ENCODE measurements at places on chromosomes 11 and 22.

GRCh38 chr22:39482768-39483167 lies 19.3 kb upstream of the MIEF1 start:
- no peak for DNase-seq

- DNase-seq: no peak
These were observed 62.2 kb upstream of the VPREB1 start for GRCh38 chr22:22182218-22182989.

GRCh38 chr11:102302241-102302640 lies 15.0 kb upstream of the BIRC3 start:
- DNase-seq: no peak

- DNase-seq: no peak
These were observed 44.6 kb upstream of the SORL1-AS1 start for GRCh38 chr11:121497176-121497998.

DNA sequence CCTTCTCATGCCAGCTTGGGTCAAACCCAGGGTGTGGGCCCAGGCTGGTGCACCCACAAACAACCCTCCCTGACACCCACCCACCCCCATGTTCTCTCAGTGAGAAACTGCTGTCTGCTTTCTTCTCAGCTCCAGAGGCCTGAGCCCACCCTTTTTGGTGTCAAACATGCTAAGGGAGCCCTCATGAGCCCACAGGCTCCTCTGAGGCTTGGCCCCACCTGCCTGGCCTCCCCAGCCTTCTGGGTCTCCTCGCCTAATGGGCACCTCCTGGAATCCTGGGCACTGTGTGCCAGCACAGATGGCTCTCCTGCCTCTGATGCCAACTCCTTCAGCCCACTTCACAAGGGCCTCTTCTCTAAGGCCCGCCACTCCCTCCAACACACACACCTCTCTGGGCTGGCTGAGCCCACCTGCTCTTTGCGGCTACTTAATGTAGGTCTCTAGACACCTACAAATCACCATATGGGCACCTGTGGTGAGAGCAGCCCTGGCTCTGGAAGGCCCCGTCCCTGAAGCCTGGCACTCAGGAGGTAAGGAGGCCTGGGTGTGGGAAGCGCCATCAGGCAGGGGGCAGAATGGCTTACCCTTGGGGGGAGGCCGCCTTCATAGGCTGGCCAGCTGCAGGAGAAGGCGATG lies 4.4 kb downstream of the NAGA start:
- DNase-seq: no peak

DNA sequence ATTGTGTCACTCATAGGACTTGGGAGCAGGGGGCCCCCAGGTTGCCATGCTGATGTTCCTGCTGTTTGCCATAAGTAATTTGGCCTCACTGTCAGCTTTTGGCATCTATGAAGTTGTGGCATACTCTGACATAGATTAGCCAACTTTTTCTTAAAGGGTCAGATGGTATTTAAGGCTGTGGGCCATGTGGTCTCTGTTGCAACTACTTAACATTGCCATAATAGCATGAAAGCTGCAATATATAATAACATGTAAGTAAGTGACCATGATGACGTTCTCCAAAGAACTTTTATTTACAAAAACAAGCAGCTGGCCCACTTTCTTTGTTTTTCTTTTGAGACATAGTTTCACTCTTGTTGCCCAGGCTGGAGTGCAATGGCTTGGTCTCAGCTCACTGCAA lies 2.2 kb upstream of the TMEM216 start:
- DNase-seq: no peak

- DNase-seq: no peak
These were observed 4.6 kb upstream of the CCDC188 start for GRCh38 chr22:20155330-20156041.

- no peak for DNase-seq
These were observed 51.4 kb upstream of the ANO1 start for GRCh38 chr11:70026726-70027125.

DNA sequence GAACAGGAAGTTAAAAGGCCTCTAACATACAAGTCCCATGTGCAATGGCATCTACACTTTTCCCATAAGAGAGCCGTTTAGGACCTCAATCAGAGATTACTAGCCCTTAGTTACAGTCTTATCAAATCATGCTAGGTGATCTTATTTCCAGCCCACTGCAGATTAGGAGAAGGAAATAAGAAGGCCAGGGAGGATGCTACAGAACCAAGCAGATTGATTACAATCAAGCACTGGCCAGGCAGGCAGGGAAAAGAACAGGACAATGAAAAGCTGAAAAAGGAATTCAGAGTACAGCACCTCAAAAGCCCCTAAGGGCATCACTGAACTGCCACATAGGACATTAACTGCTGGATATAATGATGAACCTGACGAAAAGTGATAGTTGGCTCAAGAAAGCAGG lies 73.0 kb downstream of the CLPB start:
- no peak for DNase-seq

GRCh38 chr11:109582470-109582869 lies 160.5 kb downstream of the C11orf87 start:
- no peak for DNase-seq

DNA sequence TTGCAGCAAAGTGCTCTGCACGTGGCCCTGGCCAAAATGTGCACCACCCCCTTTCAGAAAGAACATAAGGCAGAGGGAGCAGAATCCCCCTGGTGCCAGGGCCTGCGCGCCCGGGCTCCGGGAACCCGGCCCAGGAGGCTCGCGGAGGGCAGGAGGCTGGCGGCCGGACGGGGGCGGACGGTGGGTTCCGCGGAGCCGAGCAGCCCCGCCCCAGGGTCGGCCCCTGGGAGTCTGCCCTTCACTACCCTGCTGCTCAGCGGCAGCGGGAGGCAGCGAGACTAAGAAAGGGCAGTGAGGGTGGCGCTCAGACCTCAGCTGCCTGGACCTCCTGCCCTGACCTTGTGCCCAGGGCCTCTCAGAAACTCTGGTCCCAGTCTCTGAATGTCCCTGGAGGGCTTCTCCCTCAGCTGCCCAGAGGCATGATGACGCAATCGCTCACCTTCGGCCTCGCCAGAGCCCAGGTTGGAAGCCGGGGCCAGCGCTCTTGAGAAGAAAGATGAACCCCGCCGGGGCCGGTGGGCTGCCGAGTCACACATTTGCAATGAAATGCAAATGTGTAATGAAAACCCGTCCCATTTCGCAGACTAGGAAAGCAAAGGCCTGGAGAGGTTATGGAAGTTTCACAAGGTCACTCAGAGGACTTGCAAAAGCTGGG lies 1.1 kb upstream of the CLMP start:
- DNase-seq: no peak

DNA sequence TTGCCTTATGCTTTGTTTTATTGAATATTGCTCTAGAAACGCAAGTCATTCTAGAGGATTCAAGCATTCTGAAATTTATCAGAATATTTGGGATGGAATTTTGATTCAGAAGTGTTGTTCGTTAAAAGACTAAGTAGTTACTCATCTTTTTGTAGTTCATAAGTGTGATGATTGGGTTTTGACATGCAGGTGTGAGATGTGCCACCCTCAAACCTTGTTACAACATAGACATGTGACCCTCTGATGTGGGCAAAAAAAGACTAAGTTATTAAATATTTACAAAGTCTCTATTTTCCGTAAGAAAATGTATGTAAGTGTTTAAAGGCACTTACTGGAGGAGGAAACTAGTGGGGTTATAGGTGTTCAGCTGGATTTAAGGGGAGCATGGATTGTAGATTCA lies 8.9 kb downstream of the YWHAH start:
- DNase-seq: no peak

- DNase-seq: no peak
These were observed 132.4 kb upstream of the CHORDC1 start for GRCh38 chr11:90355200-90355599.

DNA sequence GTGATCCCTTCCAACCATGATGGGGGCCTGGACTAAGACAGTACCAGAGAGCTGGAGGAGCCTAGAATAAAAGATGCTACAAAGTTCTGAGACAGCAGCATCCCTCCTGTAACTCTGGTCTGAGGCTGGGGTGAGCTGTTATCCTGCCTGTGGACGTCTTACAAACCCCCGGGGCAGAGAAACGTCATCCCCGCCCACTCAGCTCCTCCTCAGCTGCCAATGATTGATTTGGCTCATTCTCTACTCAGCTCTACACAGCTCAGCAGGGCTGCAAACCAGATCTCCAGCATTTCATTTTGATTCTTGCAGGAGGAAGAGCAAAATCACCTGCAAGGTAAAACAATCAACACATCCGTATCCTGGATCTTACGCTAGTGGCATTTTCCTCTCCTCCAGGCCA lies 55.5 kb downstream of the CSNK2A3 start:
- DNase-seq: no peak

- no peak for DNase-seq
These were observed 420.0 kb downstream of the CTTN start for GRCh38 chr11:70818351-70818750.

DNA sequence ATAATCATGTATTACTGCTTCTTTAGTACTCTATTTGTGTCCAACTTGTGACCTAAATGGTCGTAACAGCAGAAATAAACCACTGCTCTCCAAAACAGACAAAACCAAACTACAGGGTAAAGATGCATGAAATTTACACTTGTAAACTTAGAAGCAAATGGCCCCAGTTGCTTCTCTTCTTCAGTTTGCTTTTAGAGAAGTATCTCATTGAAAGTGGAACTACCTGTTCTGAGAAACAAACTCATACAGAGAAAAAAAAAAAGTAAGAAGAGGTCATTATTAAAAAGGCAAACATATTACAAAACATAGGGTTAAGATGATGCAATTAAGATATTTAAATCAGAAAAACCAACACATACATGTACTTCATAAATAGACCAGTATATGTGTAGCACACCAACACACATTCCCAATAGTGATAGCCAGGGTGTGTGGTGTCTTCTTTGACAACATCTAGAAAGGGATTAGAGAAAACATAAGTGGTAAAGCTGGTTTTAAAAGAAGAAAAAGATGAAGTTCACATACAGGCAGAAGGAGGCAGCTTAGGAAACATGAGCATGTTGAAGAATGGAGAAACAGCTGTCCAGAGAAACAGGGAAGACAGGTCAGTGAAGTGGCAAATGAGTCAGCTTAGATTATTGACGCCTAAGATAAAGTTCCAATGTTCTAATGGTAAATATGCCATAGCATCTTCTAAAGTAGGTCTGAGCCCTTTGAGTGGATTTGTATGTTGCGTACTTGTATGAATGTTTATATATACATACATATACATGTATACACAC lies 844.7 kb upstream of the CCDC90B start:
- no peak for DNase-seq

DNA sequence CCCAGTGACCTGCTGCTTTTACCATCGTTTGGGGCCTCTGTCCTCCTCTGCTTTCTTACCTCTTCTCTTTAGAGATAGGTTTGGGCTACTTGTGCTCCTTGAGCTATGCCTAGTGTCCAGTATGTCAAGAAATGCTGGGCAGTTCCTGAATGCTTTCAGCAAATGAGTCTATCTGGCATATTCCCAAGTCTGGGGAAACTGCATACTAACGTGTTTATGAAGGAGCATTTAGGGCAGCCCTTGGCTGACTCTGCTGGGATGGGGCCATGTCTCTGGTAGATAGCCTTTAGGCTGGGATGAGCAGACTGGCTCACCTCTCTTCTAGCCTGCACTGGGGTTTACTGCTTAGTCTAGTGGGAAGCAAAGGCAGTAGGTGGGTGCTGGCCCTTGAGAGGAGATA lies 43.7 kb upstream of the SUSD2 start:
- no peak for DNase-seq

- no peak for DNase-seq
These were observed 812.2 kb downstream of the BRD1 start for GRCh38 chr22:49015459-49015858.

DNA sequence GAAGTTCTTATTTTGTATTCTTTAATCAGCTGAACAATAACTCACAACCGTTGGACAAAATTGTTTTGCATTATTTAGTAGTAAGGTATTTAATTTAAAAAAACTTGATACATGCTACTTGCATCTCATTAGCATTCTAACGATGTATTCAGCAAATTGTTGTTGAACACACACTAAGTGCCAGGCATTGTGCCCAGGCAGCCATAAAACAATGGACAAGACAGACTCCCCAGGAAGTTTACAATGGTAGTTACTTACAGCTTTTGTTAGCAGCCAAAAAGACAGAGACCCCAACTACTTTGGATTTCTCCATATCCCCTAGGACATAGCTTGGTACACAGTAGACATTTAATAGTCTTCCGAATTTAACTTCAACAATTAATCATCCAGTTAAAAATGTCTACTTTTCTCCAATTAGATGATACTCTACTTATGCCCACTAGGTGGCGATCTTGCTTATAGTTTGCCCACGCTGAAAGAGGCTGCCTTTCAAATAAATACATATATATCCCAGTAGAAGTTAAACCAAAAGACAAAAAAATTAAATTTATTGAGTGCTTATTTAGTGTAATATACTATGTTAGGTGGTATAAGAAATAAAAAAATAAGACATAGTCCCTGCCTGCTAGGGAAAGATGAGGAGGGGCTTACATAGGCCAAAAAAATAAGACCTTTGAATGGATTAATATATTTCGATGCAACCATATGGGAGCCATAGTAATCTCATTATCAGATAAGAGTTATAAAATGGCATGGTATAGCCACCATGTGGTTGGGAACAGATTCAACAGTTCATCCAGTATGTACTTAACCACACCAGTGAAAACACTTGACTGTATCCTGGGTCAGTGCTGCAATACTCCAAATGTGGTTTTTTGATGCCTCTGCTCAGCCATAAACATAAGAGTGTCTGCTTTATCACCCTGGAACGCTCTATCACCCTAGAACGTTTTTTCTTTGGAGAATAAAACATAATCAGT lies 2.0 kb upstream of the FJX1 start:
- no peak for DNase-seq

DNA sequence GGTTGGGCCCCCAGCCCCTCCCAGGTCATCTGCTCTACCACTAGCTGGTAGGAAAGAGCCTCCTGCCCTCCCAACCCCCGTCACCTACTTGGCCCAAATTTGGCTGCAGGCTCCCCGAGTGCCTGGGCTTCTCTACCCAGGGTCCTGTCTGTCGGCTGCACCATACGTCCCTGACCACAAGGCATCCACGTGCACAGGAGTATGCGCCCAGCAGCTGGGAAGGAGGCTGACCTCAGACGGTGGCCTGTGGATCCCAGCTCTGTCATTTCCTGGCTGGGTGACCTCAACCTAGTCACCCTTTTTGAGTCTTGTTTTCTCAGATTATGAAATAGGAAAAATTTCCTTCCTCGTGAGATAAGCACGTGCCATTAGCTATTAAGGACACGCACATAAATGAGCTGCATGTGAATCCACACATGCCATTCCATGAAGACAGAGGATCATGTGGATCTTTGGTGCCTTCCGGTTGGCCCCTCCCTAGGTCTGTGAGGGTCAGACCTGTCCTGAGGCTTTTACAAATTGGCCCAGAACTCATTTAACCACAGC lies 13.7 kb downstream of the CYB561A3 start:
- no peak for DNase-seq

GRCh38 chr22:30427871-30428270 lies 2.3 kb downstream of the MTFP1 start:
- no peak for DNase-seq

- no peak for DNase-seq
These were observed 206.4 kb upstream of the E2F8 start for GRCh38 chr11:19447150-19447566.

- DNase-seq: no peak
These were observed 20.9 kb downstream of the BDNF start for GRCh38 chr11:27679136-27680015.

DNA sequence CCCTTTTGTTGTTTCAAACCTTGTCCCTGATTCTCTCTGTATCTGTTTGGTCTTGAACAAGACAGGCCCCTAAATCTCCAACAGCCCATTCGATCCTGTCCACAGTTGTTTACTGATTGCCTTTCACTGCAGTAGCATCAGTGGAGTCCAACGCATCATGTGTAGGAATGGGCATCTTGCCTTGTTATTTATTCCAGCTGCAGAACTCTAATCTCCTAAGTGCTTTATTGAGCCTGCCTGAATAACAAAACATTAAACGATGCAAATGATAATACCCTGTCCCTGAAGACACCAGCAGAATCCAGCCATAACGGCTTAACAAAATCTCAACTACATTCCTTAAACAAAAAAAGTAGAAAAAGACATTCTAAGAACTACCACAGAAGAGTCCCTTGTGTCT lies 50.1 kb downstream of the SLC35F2 start:
- DNase-seq: no peak

Measured in AG09309 (cell line).